Stimulated activated memory B cell treated with anti-CD40 and anti-IgM and Interleukin-4, amounts not matched to agents 10 μg/mL and 1 μg/mL and 100 μg/mL, for 72 hours (primary cell): ENCODE measurements at places on chromosomes 4 and X.
A peak's percentile ranks its signal among the peaks of the same experiment; 100 is the strongest.

DNA sequence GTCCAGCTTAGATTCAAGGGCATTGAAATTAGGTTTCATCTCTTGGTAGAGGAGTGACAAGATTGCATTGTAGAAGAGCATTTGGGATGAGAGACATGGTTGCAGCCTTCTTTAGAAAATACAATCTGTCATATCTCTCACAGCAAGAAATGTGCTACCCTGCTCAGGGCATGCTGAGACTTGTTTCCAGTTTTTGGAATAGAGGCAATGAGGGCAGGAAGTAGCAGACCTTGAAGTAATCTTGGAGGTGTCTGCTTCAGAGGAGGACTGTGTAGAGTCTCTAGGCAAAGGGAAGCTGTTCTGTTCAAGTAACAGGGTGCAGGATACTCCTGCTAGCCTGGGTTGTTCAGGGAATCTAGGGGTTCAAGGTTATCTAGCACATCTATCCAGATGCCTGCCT, 116.1 kb upstream of the ZNF827 start:
- no peak for ATAC-seq

DNA sequence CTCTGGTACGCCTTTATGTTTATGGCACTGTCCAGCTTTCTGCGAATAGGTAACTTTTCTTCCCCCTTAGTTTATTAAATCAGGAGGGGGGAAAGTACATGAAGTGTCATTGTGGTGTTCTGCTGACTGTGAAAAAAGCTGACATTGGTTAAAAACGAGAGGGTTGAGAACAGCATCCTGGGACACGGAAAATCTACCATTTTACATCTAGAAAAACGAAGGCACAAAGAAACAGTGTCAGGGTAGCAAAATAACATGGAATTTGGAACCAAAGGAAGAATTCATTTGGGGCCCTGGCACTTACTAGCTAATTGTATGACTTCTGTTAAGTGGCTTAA, 1.2 kb upstream of the AMOT start:
- no peak for ATAC-seq

- no peak for ATAC-seq
These were observed 17.2 kb downstream of the BTK start for GRCh38 chrX:101368800-101369199.

GRCh38 chrX:136666088-136666487, 18.1 kb downstream of the CD40LG start:
- ATAC-seq, result no peak

GRCh38 chr4:15913631-15913970, 24.9 kb downstream of the FGFBP1 start:
- ATAC-seq, result no peak

DNA sequence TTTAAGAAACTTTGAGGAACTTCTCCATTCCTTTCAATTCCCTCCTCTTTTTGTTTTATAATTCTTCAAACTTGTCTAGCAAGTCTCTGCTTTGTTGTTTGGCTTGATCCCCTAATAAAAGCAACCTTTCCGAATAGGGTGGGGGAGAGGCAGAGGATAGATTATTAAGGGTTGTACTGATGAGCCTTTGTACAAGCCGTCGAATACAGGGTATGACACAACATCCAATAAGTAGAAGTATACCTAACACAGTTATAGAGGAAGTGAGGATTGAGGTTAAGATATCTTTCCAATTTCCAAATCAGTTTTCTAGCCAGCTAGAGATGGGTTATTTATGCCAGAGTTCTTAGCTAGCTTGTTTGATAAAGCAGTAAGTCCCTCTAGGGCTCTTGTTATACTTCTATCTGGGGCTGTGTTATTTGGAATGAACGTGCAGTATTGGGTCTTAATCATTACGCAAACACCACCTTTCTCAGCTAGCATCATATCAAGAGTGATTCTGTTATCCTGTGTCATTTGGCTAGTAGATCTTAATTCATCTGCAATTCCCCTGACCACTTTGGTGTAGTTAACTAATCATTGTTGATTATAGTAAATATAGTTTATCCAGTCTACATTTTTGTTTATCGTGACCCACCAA, 18.5 kb downstream of the METAP1 start:
- no peak for ATAC-seq

DNA sequence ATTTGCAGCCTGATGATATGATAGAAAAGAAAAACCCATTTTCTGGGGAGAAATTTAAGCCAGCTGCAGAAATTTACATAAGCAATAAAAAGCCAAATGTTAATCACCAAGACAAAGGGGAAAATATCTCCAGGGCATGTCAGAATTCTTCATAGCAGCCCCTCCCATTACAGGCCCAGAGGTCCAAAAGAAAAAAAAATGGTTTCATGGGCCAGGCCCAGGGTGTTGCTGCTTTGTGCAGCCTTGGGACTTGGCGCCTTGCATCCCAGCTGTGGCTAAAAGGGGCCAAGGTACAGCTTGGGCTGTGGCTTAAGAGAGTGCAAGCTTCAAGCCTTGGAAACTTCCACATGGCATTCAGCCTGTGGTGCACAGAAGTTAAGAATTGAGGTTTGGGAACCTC, 97.9 kb upstream of the CDX4 start:
- ATAC-seq, result no peak

DNA sequence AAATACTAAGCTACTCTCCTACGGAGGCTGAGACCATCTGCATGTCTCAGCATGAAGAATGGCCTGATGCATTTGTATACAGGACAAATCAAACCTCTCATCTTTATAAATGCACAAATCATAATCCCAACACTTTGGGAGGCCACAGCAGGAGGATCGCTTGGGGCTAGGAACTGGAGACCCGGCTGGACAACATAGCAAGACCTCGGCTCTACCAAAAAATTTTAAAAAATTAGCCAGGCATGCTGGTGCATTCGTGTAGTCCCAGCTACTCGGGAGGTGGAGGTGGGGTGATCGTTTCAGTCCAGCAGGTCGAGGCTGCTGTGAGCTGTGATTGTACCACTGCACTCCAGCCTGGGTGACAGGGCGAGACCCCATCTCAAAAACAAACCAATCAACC, 262.8 kb downstream of the DHRSX start:
- ATAC-seq, result no peak

- no peak for ATAC-seq
These were observed 59.9 kb downstream of the RTL9 start for GRCh38 chrX:110418316-110419235.

DNA sequence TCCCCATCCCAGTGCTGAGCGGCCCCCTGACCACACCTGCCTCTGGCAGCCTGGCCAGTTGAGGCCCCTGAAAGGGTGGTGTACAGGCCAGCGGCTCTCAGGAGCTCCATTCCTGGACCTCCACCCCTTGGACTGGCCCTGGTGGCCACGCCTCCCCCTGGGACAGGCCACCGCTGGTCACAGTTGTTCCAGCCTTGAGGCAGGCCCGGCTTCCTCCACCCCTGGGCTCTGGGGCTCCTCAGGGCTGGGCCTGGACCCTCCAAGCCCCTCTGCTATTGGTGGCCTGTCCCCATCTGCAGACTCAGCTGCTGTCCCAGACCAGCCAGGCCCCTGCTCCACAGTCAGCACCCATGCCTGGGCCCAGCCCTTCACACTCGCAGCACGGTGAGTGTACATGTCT, 93.2 kb upstream of the NKX1-1 start:
- peak; percentile 4 for ATAC-seq

- ATAC-seq, result no peak
These were observed 9.0 kb downstream of the ABCE1 start for GRCh38 chr4:145107126-145107525.

DNA sequence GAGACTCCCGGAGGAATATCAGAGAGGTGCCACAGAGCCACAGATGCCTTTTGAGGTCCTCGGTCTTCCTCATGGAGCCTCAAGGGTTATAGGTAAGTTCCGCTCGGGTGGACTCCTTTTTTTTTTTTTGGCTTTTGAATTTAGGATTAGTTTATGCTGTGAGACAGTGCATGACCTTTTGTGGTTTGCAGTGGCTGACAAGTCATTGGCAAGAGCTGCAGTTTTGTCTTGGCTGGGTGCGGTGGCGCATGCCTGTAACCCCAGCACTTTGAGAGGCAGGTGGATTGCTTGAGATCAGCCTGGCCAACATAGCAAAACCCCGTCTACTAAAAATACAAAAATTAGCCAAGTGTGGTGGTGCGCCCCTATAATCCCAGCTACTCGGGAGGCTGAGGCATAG, 4.5 kb upstream of the GRSF1 start:
- peak; percentile 73 for ATAC-seq

GRCh38 chrX:19358521-19358920, 14.8 kb downstream of the PDHA1 start:
- ATAC-seq, result no peak

DNA sequence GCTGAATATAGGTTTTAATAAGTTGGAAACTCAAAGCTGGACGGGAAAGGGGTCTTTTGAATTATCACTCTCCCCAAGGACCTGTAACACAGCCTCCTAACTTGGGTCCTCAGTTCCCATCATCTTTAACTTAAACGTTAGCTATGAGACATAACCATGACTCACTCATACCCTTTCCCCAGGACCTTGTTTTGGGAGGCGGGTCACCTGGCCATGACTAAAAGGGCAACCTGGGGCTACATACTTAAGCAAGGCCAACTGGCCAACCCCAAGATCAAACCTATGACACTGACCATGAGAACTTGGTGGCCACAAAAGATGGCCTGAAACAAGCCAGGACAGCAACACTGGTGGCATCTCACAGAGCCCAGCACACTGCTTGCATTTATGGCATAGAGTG, 89.0 kb downstream of the SH3KBP1 start:
- no peak for ATAC-seq

DNA sequence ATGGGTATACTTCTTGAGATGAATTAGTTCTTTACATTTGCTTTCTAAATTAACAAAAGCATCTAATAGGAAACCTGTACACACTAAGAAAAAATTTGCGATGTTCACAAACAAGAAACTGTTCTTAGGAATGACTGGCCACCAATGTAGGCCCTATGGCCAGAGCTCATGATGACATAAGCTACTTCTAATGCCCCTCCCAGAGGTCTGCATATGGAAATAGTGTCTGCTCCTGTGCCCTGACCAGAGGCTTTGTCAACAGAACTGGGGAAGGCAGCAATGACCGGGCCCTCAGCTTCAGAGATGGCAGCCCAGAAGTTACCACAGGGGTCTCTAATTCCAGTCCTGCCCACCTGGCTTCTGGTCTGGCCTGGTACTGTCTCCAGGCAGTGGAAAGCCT, 15.0 kb upstream of the BCLAF3 start:
- no peak for ATAC-seq

GRCh38 chrX:130654409-130654950, 248.5 kb downstream of the ENOX2 start:
- ATAC-seq, result no peak
